Activated CD8-positive, alpha-beta memory T cell treated with anti-CD3 and anti-CD28 coated beads for 4 hours (primary cell): ENCODE measurements at places on chromosomes 12 and 14.

- DNase-seq, result no peak
Observed at GRCh38 chr12:125579916-125580315, 514.7 kb downstream of the AACS start.

DNA sequence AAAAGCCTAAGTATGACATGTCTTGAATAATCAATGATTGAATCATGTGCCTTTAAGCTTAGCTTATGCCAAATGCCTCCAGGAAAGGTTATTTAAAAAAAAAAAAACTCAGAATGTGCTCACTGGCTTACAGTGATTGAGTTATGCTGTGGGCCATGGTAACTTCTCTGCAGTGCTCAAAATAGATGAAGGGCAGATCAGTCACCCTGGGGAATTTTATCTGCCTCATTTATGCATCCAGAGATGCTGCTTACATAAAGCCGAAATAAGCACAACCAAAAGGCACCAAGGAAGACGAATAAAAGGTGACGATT, 118.7 kb upstream of the MDM1 start:
- no peak for DNase-seq

GRCh38 chr12:3342051-3342450, 149.0 kb upstream of the PRMT8 start:
- DNase-seq, result no peak

DNA sequence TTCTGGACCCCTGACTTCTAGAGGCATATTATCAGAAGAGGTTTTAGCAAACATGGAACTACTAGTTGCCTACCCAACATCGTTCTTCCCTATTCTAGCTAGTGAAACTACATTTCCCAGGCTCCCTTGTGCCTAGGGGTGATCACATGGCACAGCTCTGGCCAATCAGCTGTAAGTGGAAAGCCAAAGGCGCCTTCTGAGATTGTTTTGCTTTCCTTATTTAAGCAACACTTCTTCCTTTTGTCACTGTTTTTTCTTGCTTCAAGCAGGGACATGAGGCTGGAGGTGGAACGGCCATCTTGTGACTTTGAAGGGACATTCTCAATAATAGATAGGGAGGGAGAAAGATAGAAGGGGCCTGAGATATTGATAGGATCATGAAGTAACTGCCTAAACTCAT, 136.7 kb downstream of the ZNF664 start:
- no peak for DNase-seq

- no peak for DNase-seq
Observed at GRCh38 chr12:14701809-14702568, 5.6 kb upstream of the GUCY2C start.

DNA sequence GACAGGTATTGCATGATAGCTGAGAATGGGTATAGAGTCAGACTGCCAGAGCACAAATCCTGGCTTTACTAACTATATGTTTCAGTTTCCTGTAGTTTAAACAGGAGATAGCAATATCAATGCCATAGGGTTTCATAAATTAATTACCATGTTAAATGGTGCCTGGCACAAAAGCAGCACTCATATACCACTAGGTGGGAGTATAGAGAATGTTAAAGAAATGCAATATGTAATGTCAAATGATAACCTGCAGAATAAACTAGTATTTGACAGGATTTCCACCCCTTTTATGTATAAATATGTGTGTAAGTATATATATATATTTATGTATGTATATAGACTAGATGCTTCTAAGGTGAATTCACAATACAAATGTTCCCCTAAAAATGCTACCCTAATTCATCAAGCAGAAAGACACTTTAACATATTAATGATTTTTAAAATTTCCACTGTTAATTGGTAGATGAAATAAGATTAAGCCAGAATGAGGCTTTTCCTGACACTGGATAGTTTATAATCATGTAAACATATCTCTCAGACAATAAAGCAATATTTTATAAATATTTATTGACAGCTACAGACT, 8.6 kb downstream of the WDR89 start:
- no peak for DNase-seq

GRCh38 chr14:24705840-24706239, 71.8 kb upstream of the GZMB start:
- no peak for DNase-seq

DNA sequence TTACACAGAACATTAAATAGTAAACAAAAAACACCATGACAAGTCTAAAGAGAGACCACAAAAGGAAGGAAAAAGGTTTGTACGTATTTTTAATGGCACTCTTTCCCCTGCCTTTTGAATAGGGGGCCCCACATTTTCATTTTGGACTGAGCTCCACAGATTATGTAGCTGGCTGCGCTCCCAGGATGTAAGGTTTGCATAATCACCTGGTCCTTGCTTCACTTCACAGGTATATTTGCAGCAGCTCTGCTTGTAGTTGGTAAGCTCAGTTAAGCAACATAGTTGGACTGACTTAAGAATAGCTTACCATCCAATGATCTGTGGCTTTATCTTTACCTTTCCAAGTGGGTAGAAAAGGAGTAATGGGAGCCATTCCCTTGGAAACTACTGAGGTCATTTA, 454.7 kb downstream of the APAF1 start:
- DNase-seq, result no peak

GRCh38 chr12:8687846-8688601, 9.8 kb upstream of the RIMKLB start:
- no peak for DNase-seq

DNA sequence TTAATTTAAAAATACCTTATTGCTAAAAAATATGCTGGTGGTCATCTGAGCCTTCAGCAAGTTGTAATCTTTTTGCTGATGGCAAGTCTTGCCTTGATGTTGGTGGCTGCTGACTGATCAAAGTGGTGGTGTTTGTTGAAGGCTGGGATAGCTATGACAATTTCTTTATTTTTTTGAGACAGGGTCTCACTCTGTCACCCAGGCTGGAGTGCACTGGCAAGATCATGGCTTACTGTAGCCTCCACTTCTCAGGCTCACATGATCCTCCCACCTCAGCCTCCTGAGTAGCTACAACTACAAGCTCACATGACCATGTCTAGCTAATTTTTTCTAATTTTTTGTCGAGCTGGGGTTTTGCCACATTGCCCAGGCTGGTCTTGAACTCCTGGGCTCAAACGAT, 24.8 kb downstream of the PRORP start:
- no peak for DNase-seq

- no peak for DNase-seq
Observed at GRCh38 chr14:53938136-53938837, 18.3 kb downstream of the BMP4 start.

GRCh38 chr14:81402123-81402495, 2.0 kb upstream of the STON2 start:
- DNase-seq, result no peak

- peak; percentile 73 for DNase-seq
Observed at GRCh38 chr14:99230208-99231151, 41.5 kb downstream of the BCL11B start.

GRCh38 chr14:93797536-93797935, 9.3 kb upstream of the PRIMA1 start:
- DNase-seq, result no peak

DNA sequence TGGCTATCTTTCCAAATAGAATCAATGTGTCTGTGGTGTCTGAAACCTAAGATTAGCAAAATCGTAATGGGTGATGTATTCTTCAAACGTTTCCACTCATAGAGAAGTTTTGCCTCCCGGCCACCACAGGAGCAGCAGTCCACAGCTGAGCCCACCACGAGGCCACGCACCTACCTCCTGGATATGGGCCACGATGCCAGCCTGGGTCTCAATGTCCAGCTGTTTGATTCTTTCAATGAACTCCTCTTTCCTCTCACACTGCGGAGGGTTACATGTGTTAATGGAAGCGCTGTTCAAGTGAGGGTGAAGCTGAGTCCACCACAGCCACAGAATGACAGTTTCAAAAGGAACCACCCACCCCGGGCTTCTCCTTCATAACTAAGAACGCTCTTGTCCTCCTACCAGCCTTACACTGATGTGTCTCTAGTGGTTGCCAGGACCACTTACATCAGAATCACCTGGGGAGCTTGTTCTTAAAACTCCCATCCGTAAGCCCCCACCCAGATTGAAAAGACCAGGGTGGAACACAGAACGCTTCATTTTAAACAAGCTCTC, 75.3 kb downstream of the CCDC88C start:
- DNase-seq, result no peak

- DNase-seq, result no peak
Observed at GRCh38 chr12:109100741-109101140, 3.3 kb downstream of the UNG start.

GRCh38 chr12:57993030-57993429, 51.7 kb downstream of the ATP23 start:
- no peak for DNase-seq

- no peak for DNase-seq
Observed at GRCh38 chr14:88281447-88281846, 41.6 kb downstream of the KCNK10 start.

DNA sequence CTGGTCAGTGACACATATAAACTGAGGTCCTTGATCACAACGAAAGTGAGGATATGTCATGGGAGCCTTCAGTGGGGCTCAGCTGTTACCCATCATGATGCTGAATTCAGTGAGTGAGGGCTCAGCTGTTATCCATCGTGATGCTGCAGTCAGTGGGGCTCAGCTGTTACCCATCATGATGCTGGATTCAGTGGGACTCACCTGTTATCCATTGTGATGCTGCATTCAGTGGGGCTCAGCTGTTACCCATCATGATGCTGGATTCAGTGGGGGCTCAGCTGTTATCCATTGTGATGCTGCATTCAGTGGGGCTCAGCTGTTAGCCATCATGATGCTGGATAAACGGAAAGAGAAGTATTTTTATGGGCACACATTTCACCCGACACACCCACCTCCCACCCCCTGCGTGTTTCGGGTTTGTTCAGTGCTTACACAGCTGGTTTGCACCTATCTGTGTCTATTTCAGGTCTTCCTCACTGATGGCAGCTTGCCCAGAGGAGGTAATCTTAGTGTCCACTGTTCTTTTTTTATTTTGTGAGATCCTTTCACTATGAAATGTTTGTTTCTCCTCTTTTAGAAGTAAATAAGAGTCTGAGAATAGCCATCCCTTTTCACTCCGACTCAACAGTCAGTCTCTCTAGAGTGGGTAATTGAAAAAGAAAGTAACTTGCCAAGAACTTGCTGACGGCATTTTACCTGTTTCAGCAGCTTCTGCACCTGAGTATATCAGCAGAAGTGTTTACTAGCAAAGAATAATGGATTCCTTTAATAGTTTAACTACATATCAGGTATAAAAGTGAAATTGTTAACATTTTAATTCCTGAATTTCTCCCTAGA, 183.0 kb downstream of the ERC1 start:
- DNase-seq, result no peak

DNA sequence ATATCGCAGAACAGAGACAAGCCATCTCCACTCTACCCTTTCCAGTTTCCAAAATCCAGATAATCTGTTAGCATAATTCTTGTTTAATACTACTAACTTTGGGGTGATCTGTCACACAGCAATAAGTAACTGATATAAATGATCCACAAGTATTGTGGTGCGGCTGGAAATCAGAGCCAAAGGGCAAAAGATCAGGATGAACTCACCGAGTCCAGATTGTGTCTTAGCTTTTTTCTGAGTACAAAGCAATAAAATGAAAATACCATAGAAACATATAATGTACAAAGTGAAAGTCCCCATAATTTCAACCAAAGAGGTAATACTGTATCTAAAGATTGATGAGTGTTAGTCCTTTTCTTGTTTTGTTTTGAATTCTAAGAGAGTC, 17.4 kb downstream of the HECTD1 start:
- no peak for DNase-seq

DNA sequence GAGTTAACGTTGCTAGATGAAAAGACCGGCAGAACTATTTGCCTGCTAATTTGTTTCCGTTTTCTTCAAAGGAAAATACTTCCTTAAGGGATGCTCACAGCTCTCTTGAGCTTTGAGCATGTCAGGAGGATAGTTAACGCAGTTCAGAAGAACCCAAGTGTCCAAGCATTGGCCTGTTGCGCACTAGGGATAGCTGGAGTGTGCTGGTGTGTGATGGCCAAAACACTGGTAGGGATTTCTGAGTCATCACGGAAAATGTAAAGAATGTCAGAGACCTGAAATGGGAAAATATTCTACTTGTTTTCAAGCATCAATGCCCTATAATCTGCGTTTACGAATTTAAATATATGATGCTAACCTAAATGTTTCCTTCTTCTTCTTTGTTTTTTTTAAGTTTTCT, 97.8 kb downstream of the VRK1 start:
- no peak for DNase-seq

DNA sequence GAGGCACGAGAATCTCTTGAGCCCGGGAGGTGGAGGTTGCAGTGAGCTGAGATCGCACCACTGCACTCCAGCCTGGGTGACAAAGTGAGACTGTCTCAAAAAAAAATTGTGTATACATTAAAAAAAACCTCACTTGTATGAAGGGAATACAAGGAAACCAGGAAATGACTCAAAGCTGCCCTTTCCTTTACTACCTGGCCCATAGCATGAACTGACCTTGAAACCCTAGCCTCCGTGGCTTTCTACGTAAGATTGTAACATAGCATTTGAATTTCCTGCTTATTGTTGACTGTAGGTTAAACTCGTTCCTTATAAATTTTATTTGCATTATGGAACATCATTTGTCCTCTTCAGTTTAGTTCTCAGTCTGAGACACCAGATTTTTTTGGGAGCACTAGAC, 9.1 kb upstream of the DDX47 start:
- no peak for DNase-seq

- DNase-seq, result no peak
Observed at GRCh38 chr12:29771786-29772185, 12.0 kb downstream of the TMTC1 start.

DNA sequence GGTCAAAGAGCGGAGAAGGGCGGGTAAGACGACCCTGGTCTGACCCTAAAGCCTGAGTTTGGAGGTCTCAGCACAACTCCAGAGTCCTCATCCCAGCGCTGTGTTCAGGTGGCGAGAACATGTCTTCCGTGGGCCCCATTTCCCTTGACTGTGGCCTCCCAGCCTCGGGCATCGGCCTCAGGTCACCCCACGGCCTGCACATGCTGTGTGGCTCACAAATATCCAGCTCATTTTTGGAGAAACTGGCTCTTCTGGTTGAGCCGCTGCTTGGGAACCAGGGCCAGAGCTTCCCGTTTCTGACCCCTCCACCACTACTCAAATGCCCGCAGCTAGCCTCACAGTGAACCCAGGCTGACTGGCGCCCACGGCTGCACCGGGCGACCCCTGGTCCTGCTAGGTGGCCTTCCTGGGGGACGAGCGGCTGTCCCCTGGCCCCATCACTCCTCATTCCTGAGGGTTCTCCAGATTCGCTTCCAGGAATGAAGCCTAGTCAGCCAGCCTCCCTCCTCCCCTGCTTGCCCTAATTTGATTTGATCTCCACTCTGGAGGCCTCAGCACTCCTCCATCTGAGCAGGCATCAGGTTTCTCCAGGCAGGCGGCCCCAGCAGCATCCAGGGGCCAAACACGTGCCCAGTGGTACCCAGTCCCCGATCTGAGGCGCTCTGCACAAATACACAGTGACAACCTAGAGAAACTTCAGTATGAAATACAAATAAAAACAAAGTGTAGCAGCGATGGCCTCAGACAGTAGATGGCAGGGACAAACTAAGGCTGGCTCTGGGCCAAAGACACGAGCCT, 4.7 kb downstream of the P2RX2 start:
- DNase-seq, result no peak

DNA sequence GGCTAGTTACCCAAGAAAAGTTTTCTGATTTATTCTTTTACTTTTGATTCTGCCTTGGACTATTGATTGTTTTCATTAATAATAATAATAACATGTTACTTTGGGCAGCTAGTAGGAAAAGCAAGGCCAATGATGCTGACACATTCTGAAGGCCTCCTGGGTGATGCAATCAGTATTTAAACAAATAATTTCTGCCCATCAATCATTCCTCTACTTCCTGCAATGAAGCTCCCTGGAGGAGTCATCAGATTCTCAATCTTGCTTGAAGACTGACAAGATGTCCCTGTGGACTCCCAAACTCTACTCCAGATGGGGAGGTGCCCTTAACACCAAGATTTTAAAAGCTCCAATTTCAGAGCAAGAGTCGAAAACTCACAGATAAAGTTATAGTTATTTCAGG, at the start of gene SPX:
TSS of gene SPX (plus strand) at position 244 of the 400 bp plus-strand sequence. CDS start 177 bp downstream, outside the sequence.
- DNase-seq, result no peak
